ENCODE measurements at places on chromosomes 1 and 21. TPM values are rescaled to one million over a fixed set of nuclear protein-coding genes. Genes with fewer than 3 reads are reported as not detected.

Gene DMRTA2
- total RNA-seq = not detected

Gene LRRC38
- 0.13 TPM for total RNA-seq

Gene IQGAP3
- 12.8 TPM for total RNA-seq

Gene OR6K3
- total RNA-seq = not detected

Gene OR2T27
- total RNA-seq = not detected

Gene AGBL4
- total RNA-seq = 0.13 TPM

Gene DCDC2B
- total RNA-seq = not detected

Gene S100A8
- total RNA-seq = not detected

Gene ABCB10
- 19.1 TPM for total RNA-seq

Gene GOLT1A
- total RNA-seq = not detected

Gene TAS1R1
- total RNA-seq = 0.13 TPM

Gene HHIPL2
- not detected for total RNA-seq

Gene LMOD1
- under 0.01 TPM for total RNA-seq

Gene LCE2C
- total RNA-seq = not detected

Gene IVNS1ABP
- 50.2 TPM for total RNA-seq

Gene SLC6A17
- total RNA-seq = 2.4 TPM

Gene CYP4A11
- total RNA-seq = not detected

Gene L1TD1
- not detected for total RNA-seq

Gene SPRR2B
- not detected for total RNA-seq

Measured in dermis microvascular lymphatic vessel endothelial cell (primary cell).